ENCODE measurements at places on chromosomes 13 and 19. TPM values are rescaled to one million over a fixed set of nuclear protein-coding genes. Genes with fewer than 3 reads are reported as not detected.
A peak's percentile ranks its signal among the peaks of the same experiment; 100 is the strongest.

The OVOL3 gene
- not detected for polyA plus RNA-seq

The PNMA8B gene
- polyA plus RNA-seq: 0.75 TPM

The R3HDM4 gene
- 19.7 TPM for polyA plus RNA-seq

The TEX26 gene
- not detected for polyA plus RNA-seq

DNA sequence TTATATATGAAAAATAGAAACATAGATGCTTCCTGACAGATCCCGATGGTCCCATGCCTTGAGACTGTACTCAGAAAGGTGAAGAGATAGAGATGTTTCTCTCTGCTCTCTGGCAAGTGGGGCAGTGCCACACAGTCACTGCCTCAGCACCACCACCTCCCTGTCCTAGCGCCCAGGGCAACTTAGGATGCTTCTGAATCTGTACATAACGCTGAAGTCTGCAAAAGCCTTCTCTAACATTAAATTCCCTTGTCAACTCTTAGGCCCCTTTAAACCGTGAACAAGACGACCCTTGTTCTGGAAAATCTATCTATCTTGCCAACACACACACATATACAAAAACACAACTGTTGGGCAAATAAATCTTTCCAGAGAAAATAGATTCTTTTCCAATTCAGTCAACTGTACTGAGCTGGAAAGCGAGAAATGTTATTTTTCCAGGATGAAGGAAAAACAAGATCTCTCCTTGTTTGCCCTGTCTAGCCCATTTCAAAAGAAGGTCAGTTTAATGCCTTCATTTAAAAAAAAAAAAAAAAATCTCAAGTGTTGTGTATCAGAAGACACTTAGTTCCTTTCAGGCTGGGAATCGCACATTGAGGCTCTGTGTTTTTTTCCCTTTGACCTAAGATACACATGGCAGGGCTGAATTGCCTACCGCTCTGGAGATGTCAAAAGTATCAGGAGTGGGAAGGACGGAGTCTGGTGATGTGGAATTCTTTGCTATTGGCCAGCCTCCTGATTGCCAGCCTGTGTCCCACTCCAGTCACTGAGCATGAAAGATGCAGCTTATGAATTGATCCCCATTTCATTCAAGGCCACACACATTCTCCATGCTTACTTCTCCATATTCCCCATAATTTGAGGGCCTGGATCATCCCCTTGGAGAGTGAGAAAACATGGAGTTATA is 241.4 kb downstream of the LACC1 start:
- no peak for DNase-seq

DNA sequence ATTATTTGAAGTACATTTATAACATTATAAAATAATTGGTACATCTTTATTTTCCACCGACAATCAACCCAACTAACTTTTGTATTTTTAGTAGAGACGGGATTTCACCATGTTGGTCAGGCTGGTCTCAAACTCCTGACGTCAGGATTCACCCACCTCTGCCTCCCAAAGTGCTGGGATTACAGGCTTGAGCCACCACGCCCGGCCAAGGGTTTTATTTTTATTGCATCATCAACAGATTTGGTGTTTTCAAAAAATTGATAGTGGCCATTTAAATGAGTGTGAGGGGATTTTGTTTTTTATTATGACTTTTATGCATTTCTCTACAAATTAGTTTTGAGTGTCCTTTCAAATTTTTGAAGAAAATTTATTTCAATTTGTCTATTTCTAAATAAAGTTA is 10.6 kb downstream of the ZNF726 start:
- no peak for DNase-seq

GRCh38 chr19:3368848-3369336 is 2.5 kb downstream of the NFIC start:
- no peak for DNase-seq

DNA sequence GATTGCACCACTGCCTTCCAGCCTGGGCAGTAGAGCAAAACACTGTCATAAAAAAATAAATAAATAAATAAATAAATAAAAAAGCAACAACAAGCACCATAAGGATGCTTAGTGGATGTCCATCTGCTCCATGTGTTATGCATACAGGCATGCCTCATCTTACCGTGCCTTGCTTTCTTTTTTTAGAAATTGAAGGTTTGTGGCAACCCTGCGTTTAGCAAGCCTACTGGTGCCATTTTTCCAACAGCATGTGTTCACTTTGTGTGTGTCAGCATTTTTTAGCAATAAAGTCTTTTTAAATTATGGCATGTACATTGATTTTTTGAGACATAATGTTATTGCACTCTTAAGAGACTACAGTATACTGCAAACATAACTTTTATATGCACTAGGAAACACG is 68.3 kb downstream of the PEPD start:
- DNase-seq: no peak

DNA sequence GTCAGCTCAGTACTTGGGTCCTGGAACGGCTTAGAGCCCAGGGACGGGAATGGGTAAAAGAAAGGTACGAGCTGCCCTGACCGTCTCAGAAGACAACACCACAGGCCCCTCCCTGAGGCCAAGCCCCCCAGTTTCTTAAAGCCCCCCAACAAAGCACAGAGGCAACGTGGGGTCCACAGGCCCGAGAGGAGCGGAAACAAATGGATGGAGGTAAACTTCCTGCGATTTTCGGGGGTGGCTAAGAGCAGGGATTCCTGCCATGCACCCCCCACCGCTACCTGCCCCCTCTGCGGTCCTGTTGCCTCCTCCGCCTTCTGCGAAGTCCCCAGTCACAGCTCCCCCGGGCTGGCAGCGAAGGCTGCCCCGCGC is 48.2 kb downstream of the PTPRS start:
- DNase-seq: no peak

DNA sequence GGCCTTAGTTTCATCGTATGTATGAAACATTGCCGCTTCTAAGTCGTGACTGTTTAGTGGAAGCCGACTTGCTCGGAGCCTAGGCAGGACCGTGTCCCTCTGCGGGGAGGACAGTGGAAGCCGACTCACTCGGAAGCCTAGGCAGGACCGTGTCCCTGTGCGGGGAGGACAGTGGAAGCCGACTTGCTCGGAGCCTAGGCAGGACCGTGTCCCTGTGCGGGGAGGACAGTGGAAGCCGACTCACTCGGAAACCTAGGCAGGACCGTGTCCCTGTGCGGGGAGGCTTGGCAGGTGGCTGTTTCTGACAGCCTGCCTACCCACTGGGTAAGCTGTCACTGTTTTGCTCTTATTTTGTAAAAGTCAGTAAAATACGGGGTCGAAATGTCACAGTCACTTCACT is 20.4 kb upstream of the DCUN1D2 start:
- DNase-seq: no peak

GRCh38 chr19:7197760-7198696 is 96.2 kb downstream of the INSR start:
- peak; percentile 97 for DNase-seq

DNA sequence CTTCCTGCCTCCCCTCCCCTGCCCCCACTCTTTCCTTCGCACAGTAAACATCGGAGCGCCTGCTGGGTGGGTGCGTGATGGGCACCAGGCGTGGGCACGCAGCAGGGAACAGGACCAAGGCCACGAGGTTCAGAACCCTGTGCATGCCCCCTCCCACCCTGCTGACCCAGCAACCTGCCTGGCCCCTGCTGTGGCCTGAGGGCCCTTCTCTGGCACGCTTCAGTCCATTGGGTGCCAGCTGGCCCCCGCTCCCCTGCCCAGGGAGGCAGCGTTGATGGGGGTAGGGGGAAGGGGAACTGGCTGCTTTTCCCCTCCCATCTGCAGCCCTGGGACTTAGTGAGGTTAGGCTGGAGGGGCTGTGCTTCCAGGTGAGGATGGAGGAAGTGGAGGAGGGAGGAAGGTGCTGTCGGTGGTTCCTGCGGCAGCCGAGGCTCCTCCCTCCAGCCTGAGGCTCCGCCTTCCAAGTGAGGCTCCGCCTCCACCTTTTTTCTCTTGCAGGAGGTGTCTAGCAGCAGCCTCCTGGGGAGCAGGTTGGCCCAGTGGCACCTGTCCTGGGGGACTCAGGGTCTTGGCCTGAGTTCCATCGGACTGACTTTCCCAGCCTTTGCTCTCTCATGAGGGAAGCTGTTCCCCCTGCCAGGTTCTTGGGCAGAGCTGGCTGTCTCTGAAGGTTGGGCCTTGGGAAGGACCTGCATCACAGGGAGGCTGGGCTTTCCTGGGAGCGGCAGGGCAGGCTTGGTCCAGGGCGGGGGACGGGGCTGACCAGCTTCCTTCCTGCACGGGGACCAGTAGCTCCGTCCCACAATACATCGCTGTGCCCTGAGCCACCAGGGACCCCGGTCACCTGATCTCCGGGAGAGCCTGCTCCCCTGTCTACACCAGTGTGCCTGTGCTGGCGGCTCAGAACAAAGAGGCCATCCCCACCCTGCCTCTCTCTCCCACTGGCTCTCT is 7.3 kb downstream of the PIAS4 start:
- DNase-seq: no peak
